Hepatocyte (in vitro differentiated cells): ENCODE measurements at places on chromosomes 7 and 10.

DNA sequence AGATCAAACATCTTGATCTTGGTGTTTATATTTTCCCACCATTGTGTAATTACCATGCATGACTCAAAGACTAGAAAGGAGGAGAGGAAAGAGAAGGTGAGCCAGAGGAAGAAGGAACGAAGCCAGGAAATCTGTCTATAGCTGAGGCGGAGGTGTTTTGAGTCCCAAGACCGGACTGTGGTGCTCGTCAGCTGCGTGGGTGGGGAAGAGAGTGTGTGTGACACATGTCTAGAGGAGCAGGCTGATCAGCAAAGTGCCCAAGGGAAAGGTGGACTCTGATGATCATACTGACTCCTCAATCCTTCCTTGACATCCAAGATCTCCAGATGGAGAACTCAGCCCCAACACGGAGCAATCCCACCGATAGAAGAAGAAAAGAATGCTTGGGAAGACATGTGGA is 189.5 kb upstream of the MINDY3 start:
- no peak for DNase-seq

DNA sequence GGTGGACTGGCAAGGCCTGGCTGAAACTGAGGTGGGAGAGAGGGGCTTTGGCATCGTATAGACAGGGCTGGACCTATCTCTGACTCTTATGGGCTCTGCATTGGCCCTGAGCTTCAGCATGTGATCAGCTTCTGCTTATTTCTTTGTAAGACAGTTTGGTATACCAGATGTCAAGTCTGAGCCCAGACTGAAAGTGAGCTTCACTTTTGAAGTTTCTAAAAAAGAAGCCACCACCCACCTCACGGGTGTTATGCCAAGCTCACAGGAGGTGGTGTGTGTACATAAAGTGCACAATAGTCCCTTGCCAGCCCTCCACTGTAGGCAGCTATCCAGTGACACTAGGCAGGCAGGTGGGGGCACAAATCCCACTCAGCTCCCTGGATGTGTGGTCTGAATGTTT is 68.7 kb upstream of the SEPHS1 start:
- no peak for DNase-seq

- DNase-seq, result no peak
These were observed 229.1 kb upstream of the GRB10 start for GRCh38 chr7:51011710-51012350.

DNA sequence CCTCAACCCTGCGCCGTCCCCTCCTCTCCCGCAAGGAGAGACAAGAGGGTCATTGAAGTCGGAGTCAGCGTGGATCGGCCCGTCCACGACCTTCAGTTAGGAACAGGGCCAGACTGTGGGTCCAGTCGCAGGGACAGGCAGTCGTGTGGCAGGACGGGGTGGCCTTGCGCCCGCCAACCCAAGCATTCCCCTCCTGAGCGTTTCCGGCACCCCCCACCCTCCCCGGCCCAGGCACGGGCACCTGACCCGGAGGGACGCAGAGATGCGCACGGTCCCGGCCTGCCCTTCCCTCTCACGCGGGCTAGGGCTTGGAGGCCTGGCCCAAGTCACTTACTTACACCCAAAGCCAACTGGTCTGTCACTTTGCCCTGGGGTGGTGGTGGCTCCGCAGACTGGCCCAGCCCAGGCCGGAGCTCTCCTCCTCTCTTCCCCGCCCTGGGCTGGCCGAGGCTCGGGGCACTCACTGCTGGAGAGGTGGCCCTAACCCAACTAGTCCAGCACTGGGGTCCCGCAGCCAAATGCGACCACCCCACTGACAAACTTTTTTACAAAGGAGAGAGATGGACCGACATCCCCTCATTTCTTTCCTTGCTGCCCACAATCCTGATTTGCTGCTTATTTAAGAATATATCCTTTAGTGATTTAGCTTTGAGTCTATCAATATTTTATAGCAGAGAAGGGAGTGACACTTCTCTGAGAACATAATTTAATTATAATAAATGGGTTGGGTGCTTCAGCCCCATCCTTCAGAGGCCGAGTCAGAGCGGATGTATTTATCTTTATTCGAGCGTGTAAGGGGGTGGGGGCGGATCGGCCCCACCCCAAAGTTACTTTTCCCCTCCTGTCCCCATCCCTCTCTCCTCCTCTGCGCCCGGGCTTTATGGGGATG is 1.2 kb upstream of the UNCX start:
- no peak for DNase-seq
